ENCODE measurements at places on chromosomes 6 and 20.

- no peak overlapping the region for H3K27ac ChIP-seq
- peaks cover 70% of the 10 kb centered on the region for H3K4me1 ChIP-seq
- peaks cover 15% of the 10 kb centered on the region for H3K36me3 ChIP-seq
- H3K27me3 ChIP-seq, result no peaks in the 10 kb centered on the region
- H3K4me3 ChIP-seq, result no peak overlapping the region
- DNase-seq, result no peak
Observed at GRCh38 chr20:64265201-64265600, 9.7 kb downstream of the PCMTD2 start.

GRCh38 chr6:134185277-134185676 lies 132.6 kb downstream of the SGK1 start:
- no peaks in the 10 kb centered on the region for H3K36me3 ChIP-seq
- peaks cover 7% of the 10 kb centered on the region for H3K4me1 ChIP-seq
- DNase-seq, result no peak
- H3K4me3 ChIP-seq, result no peak overlapping the region
- H3K27ac ChIP-seq, result no peak overlapping the region

DNA sequence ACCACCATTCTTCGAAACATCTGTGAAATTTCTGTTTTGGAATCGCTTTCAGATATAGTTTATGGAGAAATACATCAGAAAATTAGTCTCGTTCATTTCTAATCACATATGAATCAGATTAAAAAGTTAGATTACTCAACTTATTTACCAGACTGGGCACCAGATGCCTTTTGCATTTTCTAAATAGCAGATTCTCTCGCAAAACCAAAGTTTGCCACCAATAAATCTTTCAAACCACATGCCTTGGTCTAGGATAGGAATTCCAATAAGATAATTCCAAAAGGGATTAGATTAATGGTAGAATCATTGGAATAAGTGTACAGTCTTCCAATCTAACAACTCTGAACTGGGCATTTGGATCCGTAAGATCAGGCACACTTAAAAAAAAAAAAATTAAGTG lies 160.4 kb upstream of the TAB2 start:
- H3K27me3 ChIP-seq, result no peaks in the 10 kb centered on the region
- no peak overlapping the region for H3K4me3 ChIP-seq
- no peaks in the 10 kb centered on the region for H3K36me3 ChIP-seq
- no peak overlapping the region for H3K27ac ChIP-seq

GRCh38 chr20:38143646-38144554 lies 21.2 kb downstream of the TGM2 start:
- H3K27ac ChIP-seq, result no peak overlapping the region
- no peak overlapping the region for H3K4me3 ChIP-seq
- H3K36me3 ChIP-seq, result no peaks in the 10 kb centered on the region
- H3K4me1 ChIP-seq, result peaks cover 6% of the 10 kb centered on the region
- no peak for DNase-seq
- peaks cover 26% of the 10 kb centered on the region for H3K27me3 ChIP-seq

DNA sequence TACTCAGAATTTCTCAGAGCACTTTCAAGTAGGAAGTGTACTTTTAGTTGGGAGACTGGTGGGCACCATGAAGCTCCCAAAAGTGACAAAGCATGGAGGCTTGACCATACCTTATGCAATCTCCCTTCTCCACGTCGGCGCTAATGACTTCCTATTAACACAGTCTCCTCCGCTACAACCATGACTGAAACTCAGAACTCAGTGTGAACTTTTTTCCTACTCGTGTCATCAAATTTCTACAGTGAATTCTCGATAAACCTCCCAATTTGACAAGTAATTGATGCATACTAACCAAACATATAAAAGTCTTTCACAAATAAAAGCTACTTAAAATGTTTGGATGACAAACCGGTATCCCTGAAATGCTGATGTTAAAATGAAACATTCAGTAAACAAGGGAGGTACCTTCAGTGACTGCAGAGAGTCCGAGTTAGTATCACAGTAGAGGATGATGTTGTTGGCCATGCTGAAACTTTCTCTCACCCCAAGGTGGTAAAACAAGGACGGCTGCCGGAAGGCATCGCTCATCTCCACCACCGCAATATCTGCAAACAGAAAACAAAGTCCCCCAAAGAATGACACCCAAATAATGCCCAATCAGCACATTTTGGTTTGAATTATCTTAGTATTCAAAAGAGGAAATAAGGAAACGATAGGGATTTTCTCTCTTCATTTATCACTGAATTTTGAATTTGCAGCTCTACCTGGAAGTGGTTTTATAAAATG lies 72.1 kb downstream of the MAP3K5 start:
- peaks cover 7% of the 10 kb centered on the region for H3K36me3 ChIP-seq
- no peak overlapping the region for H3K4me3 ChIP-seq
- peaks cover 64% of the 10 kb centered on the region for H3K4me1 ChIP-seq
- no peak for DNase-seq
